ENCODE measurements at places on chromosomes 4 and X.
A peak's percentile ranks its signal among the peaks of the same experiment; 100 is the strongest.

DNA sequence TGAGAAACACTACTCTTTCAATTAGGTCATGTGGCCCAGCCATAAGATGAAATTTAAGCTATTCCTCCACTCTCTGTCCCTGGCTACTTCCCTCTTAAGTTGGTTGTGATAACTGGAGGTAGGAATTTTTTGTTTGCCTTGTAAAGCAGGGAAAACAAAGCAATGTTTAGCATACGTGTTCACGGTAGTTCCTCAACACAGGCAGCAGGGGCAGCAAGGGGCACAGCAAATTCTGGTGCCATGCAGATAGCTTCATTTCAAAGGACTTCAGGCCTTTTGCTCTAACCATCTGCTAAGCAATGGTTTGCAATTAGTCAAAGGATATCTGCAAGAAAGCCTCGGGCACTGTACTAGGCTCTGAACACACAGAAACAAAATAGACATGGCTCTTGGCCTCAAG is 330.2 kb downstream of the ZIC3 start:
- no peak for DNase-seq

GRCh38 chr4:152385551-152385950 is 150.3 kb downstream of the FBXW7 start:
- no peak for DNase-seq

- no peak for DNase-seq
Measured at GRCh38 chrX:65925005-65925404, 114.9 kb downstream of the VSIG4 start.

DNA sequence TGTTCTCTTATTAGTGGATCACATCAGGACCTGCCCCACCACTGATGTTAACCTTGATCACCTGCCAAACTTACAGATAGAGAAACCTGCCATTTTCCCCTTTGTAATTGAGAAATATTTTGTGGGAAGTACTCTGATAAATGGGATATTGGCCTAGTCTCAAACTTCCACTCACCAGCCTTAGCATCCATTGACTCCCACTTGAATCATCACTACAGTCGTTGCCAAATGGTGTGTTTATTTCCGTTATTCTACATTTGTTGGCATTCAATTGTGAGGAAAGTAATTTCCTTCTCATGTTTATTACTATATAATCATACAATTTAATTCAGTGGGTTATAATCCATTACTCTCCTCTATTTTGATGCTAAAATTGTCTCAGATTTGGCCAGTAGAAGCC is 156.4 kb upstream of the CXCL13 start:
- no peak for DNase-seq

GRCh38 chrX:108447303-108447702 is 7.7 kb downstream of the COL4A5 start:
- no peak for DNase-seq

DNA sequence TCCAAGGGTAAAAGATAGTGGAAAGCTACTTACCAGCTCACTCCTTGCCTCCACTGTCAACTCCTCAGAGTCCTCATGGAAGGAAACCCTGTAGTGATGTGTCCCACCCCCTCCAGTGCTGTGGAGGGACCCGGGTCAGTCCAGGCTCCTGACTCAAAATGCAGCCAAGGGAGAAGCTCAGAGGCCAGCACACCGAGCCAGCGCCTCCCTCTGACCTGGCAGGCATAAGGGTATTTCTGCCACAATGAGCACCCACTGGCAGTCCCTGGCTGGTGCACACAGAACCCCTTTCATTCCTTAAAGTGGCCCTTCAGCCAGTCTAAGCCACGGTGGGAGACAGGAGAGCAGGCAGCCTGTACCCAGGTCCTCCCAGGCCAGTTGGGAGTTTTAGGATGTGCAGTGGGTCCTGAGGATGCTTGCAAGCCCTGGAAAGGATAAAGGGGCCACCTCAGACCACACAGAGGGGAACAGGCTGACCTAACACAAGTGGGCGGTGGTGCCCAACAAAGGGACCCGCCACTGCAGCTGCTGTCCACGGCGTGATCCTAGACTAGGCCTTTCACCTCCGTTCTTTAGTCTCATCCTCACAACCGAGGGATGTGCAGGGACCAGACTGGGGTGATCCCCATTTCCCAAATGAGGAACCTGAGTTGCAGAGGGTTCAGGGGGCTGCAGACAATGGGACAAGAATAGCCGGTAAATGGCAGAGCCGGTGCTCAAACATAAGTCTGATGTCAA is 5.7 kb downstream of the JAKMIP1 start:
- no peak for DNase-seq

DNA sequence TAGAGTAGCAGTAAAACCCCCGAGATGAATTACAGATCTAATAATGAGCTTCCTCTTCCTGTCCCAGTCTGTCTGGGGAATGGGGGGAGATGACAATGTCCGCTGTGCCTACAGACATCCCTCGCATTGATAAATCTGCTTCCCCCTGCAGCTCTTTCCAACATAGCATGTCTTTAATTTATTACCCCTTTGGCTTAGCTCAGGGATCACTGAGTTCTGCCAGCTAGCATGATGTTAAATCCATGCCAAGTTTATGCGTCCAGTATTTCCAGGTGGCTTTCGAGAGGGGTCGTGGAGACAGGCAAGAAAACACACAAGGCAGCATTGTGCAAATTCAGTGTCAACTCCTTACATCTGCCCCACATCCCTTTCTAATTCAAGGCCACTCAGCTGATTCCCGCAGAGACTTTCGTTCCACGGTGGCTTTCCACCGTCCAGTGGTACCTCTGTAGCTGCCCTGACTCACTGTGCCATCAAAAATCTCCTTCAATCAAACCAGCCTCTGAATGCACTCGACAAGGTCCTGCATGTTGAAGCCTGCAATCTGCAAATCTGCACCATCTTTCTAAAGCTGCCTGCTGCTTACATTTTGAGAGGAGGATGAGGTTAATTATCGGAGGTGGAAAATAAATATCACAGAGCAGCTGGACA is 75.1 kb downstream of the MXRA5 start:
- DNase-seq, result no peak

GRCh38 chrX:63784346-63784901 is 590 bp downstream of the ARHGEF9 start:
- no peak for DNase-seq

DNA sequence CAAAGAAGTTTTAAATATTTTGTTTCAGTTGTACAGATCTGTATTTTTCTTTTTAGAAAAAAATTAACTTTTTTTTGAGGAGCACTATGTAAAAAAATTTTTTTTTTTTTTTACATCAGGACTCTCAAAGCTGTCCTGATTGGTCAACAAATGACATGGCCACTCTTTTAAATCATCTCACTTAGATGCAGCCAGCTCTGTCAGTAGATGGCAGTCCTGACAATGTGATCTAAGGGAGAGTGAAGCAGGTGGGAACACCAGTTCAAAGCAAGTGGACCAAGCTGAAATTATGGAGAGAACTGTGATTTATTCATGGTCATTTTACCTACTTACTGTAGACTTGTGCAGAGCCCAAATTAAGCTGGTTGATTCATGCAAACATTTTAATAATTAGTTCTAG is 174.7 kb upstream of the GPRIN3 start:
- no peak for DNase-seq

DNA sequence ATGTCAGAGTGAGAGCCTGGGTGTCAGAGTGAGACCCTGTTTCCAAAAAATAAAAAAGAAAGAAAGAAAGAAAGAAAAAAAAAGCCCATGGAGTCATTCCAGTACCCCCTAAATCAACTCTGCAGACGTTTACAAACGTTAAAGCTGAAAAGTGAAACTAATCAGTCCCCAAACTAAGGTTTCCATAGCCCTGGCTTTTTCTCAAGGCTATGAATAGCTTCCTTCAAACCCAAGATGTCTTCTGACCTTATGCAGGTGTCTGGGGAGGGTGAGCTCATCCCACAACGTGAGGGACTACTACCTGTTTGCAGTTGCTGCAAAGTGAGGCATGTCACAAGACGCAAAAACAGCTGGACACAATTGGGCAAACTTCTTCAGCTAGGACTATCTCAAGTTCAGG is 144.0 kb downstream of the SH3KBP1 start:
- no peak for DNase-seq

DNA sequence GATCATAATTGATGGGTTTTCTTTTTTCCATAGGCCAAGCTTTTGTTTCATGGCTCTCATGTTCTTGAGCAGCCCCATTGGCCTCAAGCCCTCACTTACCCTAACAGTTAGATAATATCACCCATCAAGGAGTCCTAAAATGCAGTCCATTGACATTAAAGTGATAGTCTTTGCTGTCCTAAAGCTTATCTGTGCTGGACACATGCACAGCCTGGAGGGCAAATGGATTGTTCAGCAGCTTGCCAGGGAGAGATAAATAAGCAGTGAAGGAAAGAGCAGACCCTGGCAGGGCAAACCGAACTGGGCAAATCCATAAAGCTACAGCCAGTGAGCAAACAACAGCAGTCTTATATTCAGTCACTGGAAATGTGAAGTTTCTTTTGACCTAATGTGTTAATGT is 199.6 kb upstream of the MID1 start:
- no peak for DNase-seq

- no peak for DNase-seq
Measured at GRCh38 chrX:39361736-39362135, 560.5 kb downstream of the MID1IP1 start.

DNA sequence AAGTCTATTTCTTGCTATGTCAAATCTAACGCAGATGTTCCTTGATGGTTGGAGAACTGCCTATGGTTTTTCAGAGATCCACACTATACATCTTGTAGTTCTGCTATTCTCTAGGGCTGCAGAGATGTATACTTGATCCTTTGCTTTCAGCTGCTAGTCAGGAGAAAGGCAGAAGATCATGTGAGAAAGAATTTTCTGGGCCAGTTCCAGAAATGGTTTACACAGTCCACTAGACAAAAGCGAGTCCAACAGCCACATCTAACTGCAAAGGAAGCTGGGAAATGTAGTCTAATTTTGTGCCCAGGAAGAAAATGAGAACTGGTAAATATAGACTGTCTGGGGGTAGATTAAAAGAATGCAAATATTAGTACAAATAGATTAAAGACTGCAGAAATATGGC is 394.3 kb upstream of the SLIT2 start:
- DNase-seq, result no peak

- no peak for DNase-seq
Measured at GRCh38 chr4:152998861-152999260, 62.7 kb downstream of the FHDC1 start.

- DNase-seq, result no peak
Measured at GRCh38 chr4:82473621-82474164, 43.3 kb downstream of the ENOPH1 start.

- DNase-seq, result peak; percentile 44
Measured at GRCh38 chrX:39152106-39152649, 350.9 kb downstream of the MID1IP1 start.

DNA sequence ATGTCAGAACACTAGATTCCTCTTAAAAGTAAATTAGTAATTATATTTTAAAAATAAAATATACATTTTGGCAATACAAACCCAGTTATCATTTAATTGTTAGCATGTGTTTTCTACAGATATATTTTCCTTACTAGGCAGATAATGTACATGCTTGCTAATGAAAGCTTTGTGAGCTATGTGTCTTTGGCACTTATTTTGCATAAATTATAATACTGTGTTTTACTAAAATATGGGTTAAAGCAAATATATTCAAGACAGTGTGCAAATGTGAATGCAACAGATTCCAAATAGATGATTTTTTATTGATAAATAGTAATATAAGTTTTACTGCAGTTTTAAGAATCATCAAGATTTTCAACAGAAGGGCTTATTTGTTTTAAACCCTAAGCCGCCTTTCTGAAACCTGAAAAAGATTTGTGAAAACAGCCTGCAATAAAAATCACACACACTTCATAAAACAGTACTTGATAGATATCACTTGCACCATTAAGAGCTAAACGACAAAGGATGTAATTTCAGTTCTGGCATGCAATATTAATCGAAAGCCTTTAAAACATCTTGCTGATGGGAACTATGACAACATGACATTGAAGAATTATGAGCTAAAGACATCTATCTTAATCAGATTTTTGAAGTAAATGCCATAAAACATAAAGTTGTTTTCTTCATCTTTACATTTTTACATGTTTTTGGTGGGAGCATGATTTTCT is 333.3 kb downstream of the DCTD start:
- DNase-seq, result no peak

DNA sequence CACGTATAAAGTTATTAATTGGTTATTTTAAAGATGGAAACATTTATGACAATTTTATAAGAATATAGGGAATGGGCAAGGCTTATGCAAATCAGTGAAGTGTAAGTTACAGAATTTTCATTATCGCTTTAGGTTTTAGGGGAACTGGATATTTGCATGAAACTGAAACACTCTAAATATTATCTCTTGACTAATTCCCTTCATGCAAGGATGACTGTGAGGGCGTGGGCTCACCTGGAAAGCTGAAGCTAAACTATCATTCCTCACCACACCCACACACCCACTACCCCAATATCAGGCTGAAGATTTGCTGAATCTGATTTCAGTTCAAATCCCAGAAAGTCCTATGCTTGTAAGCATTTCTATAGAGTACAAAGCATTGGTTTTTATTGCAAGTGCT is 81.7 kb upstream of the ARHGAP24 start:
- DNase-seq, result no peak

DNA sequence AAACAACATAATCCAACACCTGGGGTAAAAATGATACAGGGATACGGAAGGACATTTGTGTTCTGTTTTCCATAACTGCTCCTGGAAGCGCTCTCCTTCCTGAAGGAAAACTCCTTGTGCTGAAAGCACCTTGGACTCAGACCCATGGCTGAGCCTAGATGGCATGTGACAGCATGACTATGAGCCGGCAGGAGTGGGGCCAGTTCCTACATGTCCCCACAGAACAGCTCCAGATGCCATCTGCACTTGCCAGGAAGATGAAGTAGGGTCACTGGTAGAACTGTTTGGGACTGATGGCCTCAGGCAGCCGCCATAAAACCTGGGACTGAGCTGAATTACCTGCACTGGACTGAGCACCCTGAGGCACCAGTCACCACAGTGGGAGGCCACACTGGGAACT is 56.0 kb upstream of the BCLAF3 start:
- DNase-seq, result no peak

DNA sequence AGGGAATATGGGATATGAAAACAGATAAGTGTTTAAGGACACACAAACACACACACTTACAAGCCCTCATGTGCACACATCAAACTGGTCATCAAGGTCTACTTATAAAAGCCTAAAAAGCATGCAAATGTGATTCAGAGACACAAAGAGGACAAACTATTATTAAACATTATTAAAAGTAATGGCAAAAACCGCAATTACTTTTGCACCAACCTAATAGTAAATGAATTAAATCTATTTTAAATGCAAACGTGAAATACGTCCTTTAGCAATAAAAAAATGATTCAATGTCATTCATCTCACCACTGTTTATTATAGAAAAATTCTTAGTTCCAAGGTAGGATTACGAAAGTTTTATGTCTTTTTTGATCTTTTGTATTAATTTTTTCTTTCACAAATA is 91.1 kb upstream of the ARMCX2 start:
- DNase-seq, result no peak

- no peak for DNase-seq
Measured at GRCh38 chr4:62898115-62898514, 1511.1 kb downstream of the TECRL start.

DNA sequence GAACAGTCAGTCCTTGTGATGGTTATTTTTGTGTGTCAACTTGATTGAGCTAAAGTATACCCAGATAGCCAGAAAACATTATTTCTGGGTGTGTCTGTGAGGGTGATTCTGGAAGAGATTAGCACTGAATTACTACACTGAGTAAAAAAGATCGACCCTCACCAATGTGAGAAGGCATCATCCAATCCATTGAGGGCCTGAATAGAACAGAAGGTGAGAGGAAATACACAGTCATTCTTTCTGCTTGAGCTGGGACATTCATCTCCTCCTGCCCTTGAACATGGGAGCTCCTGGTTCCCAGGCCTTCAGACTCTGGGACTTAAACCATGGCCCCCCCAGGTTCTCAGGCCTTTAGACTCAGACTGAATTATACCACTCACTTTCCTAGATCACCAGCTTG is 22.3 kb downstream of the INPP4B start:
- DNase-seq, result no peak
